ENCODE measurements at places on chromosomes 6 and 20.

GRCh38 chr6:63802606-63803206, 167.1 kb downstream of the PHF3 start:
- DNase-seq: no peak

DNA sequence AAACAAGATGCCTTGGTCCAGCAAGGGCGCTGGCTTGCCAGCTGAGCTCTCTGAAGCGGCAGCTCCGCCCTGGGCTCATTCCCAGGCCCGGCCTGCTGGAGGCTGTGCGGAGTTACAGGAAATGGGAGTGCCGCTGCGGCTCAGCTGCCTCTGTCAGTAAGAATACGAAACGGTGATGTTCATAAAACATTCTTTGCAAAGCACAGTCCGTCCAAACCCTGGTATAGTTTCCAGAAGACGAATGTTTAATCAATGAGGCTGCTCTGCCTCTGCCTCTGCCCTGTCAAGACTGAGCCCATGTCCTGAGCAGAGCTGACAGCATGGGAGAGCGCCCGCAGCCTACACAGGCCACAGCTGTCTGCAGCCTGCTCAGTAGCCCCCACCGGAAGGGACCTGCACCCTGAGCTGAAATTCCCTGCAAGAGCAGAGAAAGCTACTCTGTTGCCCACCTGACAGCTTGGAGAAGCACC, 153.3 kb upstream of the SNX9 start:
- DNase-seq: peak; percentile 25

DNA sequence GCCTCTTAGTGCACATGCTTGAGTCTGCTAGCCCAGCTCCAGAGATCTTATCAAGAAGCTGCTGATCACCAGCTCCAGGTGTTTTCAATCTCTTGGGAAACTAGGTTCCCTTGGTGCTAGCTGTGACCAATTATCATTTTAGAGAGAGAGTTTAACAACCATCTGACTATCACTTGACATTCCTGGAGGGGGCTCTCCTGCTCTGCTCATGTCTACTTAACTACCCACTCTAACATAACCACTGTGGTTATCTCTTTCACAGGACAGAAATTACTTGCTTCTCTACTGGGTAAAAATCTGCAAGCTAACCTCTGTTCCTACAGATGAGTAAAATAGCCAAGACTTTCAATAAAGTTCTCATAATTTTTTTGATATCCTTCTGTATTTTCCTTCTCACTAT, 823.4 kb upstream of the GJE1 start:
- no peak for DNase-seq

GRCh38 chr6:56683882-56684281, 41.2 kb upstream of the DST start:
- DNase-seq: no peak

DNA sequence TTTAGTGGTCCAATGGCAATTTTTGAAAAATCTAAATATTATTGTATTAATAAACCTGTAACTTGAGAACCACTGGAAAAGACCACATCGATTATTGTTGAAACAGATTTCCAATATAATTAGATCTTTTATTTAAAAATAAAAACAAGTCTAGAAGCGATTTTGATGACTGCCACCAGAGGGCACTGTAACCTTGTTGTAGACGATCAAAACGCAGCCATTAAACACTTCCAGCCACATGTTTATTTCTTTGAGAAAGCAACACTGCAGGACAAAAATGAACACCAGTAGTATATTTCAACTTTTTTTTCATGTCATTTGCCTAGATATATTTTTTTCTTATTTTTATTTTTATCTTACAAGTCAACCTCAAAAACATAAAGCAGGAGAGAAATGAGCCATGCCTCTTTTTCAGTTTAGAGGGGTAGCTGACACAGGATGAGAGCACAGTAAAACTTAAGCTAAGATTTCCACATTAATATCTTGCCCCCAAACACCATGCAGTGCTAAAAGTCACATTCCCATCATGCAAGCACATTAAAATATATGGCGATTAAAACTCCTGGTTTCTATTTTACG, 115.4 kb downstream of the OPRM1 start:
- DNase-seq: peak; percentile 51

- DNase-seq: peak; percentile 44
These were observed 920 bp upstream of the RNF5 start for GRCh38 chr6:32177183-32177787.

DNA sequence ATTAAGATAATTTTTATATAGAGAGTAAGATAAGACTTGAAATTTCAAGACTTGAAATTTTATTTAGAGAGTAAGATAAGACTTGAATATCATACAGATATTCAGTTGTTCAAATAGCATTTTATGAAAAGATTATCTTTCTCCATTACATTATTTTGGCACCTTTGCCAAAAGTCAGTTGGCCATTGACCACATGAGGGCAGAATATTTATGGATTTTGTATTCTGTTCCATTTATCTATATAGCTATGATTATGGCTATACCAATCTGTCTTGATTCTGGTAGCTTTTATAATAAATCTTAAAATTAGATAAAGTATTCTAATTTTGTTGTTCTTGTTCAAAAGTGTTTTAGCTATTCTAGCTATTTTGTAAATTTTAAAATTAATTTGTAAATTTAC, 537.9 kb upstream of the GJE1 start:
- no peak for DNase-seq

- peak; percentile 27 for DNase-seq
These were observed 115.2 kb upstream of the GLP1R start for GRCh38 chr6:38933426-38933825.

DNA sequence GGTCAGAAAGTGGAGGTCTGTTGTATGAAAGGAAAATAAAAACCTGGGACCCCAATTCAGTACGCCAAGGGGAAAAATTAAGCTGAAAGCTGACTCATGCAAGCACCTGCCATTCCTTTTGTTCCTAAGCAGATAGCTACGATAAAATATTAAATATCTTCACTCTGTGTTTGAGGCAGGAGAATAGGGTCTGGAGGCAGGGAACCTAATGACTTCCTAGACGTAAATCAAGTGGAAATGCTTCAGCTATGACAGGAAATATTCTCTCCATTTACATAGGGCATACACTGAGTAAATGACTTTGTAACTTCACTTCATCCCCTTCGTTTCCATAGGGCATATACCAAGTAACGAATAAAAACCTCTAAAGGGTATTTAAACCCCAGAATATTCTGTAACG, 41.0 kb upstream of the IFNGR1 start:
- DNase-seq: no peak

DNA sequence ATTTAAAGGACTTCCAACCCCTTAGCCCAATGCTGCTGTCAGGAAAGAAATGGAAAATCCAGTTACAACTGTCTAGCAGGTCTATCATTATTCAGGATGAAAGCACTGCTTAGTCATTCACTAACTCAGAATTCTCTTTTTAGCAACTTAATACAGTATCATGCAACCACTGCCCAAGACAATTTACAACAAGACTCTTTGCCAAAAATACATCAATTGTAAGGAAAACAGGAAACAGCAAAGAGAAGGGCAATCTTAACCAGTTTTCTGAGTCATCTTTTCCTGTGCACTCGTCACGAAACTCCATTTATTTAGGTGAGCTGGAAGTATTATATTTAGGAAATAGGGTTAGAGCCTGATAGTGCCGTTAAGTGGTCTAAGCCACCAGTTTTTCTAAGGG, 1197.7 kb upstream of the CITED2 start:
- DNase-seq: no peak

DNA sequence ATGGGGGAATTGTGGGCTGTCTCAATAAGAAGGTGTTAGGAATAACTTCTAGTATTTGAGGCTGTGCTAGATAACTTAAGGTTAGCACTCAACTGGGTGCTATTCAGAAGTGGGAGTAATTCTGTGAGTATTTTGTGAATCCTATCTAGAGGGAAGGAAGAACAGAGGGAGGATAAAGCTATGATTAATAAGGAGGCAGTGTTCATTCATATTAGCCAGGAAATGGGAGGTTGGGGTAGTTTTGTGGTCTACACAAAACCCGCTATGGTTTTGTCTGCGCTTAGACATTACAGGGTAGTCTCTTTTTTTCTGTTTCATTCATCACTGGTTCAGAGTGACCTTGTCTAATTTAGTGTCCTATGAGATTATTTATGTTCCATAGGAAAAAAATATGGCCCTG, 341.0 kb downstream of the ARHGAP18 start:
- DNase-seq: no peak

DNA sequence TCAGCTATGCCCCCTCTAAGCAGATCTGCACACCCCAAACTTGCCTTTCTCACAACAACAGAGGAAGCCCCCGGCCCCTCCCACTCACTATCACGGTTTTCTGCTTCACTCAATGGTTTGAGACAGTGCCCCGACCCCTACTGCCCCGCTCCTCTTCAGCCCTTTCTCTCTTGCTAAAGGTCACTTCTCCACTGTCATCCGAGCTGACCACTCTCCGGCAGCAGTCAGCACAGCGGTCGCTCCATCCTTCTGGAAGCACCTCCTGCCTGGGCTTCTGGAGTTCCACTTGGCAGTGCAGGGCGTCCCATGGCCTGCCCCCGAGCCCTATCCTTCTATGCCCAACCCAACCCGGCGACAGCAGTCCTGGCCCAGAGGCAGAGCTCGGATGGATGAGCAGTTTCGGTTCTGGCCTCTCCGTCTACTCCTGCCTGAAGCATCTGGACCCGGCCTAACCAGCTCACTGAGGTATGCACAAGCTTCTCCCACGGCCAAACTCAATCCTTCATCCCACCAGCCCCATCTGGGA, 4.1 kb downstream of the CTSZ start:
- no peak for DNase-seq

GRCh38 chr6:28597924-28598722, 72.4 kb downstream of the GPX5 start:
- DNase-seq: no peak

- DNase-seq: no peak
These were observed 168.1 kb downstream of the GRM4 start for GRCh38 chr6:33977606-33978411.

GRCh38 chr20:3565851-3566250, 95.0 kb downstream of the ATRN start:
- no peak for DNase-seq

DNA sequence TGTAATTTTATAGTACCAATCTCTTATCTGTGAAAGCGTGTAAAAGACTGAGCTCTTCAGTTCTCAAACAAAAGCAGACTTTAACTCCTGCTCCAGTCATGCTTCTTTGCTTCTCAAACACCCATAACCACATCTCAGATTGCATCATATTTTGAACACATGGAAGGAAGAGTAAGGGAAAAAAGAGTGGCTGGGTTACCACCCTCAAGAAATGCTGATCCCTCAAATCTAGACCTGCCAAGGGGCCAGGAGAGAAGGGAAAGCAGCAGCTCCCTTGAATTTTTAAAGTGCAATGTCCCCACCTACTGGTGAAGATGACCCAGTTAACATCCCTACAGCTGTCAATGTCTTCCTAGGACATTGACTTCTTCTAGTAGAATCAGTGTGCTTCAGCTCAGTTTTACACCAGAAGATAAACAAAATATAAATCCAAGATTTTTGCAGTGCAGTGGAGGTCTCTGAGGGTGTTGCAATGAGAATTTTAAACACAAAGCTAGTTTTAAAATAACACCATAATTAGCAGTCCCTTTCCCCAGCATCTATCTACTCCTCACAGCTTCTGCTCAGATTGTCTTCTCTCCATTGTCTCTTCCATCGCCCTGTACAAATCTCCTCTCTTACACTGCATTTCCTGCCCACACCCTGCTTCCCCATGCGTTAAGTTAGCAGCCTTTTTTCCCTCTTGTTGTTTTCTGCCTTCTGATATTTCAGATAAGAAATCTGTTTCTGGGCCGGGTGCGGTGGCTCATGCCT, 22.6 kb upstream of the HLA-DQB2 start:
- DNase-seq: no peak

GRCh38 chr6:132007474-132008190, 56.5 kb upstream of the CCN2 start:
- no peak for DNase-seq

DNA sequence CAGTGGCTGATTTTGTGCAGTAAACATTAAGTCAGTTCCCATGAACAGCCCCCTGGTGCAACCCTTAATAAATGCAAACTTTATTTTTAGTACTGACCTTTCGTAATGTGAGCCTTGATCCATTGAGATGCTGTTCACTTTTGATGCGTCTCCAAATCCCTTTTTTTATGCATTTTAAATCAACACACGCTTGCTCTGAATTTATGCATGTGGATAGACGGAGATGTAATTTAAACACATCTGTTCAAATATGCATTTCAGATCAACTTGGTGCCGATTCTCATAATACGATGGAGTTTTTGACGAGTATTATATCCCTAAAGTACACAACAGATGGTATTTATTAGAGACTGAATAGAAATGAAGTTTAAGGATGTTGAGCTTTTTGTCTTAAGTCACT, 505.7 kb downstream of the CDKAL1 start:
- DNase-seq: no peak

DNA sequence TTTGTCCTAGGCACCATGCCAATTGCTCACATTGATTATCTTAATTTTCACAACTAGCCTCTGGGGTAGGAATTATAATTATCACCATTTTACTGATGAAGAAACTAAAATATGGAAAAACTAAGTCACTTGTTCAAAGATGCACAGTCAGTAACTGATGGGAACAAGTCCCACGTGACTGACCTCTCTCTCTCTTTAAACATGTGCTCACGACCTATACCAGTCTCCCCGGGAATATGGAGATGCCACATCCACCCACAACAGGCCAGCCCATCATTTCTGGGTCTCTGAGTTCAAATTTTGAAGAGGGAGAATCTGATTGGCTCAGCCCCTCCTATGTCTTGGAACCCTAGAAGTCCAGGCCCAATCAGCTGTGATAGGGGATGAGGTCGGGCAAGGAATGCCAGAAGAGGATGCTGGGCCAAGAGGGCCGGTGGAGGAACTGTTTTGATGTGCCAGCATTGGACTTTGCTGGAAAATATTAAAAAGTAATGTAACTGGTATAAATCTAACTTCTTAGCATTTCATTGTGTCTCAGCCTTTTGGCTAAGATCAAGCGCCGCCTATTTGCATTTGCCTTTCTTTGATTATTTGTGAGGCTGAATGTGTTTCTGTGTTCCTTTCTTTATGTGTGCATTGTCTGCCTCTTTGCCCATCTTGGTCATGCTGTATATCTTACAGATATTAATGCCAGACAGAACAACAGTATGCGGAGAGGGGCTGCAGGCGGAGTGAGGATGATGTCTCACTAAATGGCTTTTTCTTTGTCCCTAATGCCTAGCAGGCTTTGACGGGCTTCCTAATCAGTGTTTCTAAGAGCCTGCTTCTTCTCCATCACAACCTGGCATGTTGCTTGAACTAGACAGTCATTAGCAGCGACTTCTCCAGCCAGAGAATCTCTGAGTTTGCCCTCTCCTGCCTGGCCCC, 126.6 kb downstream of the VEGFA start:
- DNase-seq: no peak

- no peak for DNase-seq
These were observed 104.1 kb downstream of the HDGFL1 start for GRCh38 chr6:22673474-22673873.

DNA sequence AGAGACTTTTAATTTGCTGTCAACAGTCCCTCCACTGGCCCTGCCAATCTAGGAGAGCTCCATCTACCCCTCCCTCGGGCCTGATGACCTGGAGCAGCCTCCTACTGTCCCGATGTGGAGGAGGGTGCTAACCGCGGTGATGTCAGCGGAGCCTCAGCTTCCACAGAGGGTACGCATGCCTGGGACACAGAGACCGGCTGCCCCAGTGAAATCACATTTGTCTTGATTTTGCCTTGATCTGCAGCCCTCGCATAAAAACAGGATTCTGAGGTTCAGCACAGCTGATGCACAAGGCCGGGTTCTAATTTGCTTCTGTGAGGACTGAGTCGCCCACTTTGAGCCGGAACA, 77.6 kb downstream of the STK35 start:
- no peak for DNase-seq

Measured in NCI-H1092 (cell line).